Tongue (tissue), 3 donors: ENCODE measurements at places on chromosomes 4 and X.

GRCh38 chr4:6692806-6693205 is 872 bp upstream of the S100P start:
- DNase-seq, result peak; percentile 67

DNA sequence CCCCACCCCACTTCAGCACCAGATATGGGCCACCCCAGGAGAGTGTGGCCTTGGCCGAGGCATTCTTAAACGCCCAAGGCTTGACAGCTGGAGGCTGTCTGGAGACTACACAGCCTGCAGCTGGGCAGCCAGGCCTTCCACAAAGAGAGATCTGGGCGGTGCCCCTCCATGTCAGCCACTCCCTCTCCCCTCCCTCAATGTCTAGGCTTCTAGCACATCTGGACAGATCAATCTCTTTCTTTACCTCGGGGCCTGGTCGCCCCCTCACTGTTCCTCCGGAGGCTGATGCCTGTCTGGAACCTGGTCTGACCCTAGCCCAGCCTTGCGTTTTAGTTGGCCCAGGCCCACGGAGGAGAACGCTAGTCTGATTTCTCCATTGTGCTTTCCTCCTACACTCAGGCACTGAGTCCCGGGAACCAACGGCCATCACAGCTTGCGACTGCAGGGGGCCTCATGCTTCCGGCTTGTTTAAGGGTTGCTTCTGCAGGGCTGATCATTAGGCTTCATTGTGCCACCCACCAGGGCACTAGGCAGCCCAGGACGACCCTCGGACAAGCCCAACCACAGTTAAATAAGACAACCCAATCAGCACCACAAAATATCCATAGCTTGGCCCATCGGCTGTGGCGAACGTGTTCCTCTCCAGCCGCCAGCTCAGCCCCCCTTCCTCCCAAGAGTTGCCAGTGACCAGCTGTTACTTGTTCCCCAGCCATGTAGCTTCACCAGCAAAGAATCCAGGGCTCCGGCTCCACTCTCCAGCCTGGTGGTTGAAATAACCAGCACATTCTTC is 200.6 kb downstream of the BCOR start:
- peak; percentile 87 for DNase-seq

- DNase-seq, result no peak
These were observed 436.0 kb downstream of the ARHGAP24 start for GRCh38 chr4:85910985-85911384.

DNA sequence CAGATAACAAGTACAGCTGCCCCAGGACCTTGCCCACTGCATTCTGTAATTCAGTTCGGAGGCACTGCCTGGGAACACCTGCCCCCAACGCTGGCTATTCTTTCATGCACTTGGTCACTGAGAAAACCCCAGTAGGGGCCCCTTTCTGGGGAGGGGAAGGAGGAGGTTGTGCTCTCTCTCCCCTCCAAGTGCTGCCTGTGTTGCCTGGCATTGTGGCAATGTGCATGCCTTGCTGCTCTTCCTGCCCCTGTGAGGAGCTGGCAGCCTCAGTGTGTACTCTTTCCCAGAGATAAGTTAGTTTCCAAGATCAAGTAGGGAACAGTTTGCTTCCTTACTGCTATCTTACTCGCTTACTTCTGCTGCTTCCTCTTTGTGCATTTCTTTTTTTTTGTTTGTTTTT is 90.8 kb downstream of the AASDH start:
- no peak for DNase-seq

GRCh38 chr4:184752496-184753275 is 18.8 kb upstream of the CENPU start:
- no peak for DNase-seq

GRCh38 chr4:6355052-6355451 is 85.4 kb downstream of the WFS1 start:
- DNase-seq, result no peak

DNA sequence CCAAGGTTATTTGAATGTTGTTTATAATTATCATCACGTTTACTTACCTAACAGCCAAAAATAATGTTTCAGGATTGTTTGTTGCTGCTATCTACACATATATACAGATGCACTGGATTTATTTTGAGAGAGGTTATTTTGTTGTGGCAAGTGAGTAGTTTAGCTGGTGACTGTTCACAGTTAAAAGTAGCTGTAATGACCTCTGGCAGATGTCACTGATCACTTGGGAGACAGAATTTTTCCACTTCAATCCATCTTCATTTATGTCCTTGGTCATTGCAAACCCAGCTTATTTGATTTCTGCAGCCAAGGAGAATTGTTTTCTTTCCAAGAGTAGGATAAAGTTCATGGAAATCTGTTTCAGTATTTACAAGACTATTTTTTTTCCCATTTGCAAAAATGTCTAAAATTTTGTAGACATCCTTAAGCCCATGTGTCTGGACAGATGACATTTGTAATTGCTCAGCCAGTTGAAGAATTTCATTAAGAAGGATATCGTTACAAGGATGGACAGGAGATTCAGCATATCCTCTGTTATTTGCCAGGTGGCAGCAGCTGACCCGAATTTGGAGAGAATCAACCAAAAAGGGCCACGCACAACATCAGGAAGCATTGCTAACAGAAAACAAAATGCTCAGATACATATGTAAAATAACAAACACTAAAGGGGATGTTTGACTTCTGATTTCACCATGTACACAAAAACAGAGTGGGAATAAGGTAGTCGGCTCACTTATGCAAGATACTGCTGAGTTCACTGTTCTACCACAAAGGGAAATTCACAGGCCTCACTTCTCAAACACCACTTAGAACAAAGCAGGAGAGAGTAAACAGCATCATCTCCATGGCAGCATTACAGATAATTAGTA is 64.5 kb downstream of the GPRIN3 start:
- DNase-seq, result peak; percentile 65

GRCh38 chr4:172740434-172740833 is 428.2 kb upstream of the GALNT7 start:
- no peak for DNase-seq

DNA sequence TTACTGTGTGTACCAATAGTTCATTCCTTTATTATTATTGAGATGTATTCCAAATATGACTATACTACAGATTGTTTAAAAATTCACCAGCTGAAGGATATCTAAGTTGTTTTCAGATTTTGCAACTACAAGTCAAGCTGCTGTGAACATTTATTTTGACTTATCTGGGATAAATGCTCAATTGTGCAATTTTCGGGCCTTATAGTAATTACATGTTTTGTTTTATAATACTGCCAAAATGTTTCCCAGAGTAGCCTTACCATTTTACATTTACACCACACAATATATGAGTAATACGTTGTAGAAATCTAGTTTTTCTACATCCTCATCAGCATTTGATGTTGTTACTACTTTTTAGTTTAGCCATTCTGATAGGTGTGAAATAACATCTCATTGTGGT is 179.6 kb downstream of the ANTXR2 start:
- DNase-seq, result no peak

DNA sequence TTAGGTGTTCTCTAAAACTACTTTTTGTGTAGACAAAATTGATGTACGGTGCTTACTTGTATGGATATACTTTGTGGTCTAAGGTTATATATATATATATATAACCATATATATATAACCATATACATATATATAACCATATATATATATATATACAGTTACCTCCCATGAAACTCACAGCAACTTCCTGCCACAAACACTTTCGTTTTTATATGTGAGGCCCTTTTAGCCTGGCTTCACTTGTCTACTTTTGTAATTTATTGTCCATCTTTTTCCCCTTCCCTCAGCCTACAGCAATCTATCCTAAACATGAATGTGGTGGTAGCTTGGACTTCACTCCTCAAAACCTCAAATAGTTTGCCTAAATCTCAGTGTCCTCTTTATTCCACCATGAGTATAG is 72.8 kb upstream of the NPFFR2 start:
- DNase-seq, result no peak

- peak; percentile 83 for DNase-seq
These were observed 105.7 kb upstream of the PDLIM3 start for GRCh38 chr4:185640811-185641675.

- DNase-seq, result no peak
These were observed 35.3 kb downstream of the ARAP2 start for GRCh38 chr4:36208893-36209473.

- DNase-seq, result no peak
These were observed 237 bp downstream of the ANKRD17 start for GRCh38 chr4:73258436-73258685.
